ENCODE measurements at places on chromosomes 7 and 10.

DNA sequence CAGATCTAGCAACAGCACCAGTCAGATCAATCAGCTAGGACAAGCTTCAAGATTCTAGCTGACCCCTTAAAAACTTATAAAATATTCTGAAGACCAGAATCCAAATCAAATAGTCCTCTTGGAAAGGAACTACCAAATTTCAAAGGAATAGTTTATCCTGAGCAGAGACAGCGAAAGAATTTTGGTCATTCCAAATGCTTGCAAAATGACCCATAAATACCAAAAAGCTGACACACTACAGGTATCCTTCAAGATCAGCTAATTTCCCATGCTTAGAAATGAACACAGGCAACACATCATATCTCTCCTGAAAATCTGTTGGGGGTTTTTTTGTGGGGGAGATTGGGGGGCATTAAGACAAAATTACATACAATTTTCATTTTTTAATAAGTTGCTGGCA, 78.8 kb downstream of the PDSS1 start:
- DNase-seq: no peak

GRCh38 chr7:47640265-47640664, 58.4 kb upstream of the TNS3 start:
- DNase-seq: no peak

DNA sequence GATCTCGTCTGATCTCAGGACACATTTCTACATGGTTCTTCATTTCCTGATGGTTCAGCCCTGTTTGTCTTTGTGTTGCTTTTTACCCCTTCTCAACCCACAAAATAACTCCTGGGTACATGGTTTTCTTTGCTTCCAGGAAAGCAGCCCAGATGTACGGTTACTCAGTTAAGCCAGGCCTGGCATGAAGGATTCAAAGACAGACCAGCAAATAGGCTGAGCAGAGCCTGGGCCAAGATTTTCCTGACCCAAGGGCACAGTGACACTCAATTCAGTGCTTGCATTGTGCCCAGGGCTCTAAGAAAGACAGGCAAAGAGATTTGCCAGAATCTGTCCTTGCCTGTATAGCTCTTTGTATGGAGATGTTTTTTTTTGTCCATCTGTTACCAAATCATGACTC, 340.8 kb upstream of the KIAA1217 start:
- DNase-seq: no peak

DNA sequence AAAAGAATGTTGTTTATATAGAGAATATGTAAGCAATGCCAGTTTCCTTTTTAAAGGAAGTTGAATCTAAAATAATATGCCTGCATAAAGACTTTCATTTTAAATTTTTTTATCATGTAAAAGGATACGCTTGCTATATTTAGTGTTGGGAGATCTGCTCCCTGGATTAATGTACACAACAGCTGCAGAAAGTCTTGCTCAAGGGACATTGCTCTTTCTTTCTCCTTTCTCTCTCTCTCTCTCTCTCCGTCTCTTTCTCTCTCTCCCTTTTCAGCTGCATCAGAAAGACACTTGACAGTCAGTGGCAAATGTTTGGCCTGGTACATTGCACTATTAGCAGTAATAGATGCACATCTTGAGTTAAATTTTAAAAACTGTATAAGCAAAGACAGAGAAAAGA, 739 bp downstream of the MYPN start:
- DNase-seq: no peak

DNA sequence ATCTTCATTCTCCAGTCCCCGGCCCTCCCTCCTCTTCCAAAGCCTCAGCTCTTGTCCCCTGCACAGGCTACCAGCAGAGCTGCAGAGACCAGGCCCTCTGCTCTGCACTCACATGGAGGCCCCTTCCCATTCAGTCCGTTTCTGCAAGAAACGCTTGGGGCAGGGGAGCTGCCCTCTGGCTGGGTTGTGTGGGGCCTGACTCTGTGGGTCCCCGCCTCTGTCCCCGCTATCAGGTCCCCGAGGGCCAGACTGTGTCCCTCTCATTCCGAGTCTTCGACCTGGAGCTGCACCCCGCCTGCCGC, 1.5 kb downstream of the PCOLCE start:
- no peak for DNase-seq

GRCh38 chr7:149625947-149626392, 128.4 kb upstream of the ZNF746 start:
- DNase-seq: no peak

- no peak for DNase-seq
These were observed 51.0 kb upstream of the OSBPL3 start for GRCh38 chr7:25031007-25031406.

DNA sequence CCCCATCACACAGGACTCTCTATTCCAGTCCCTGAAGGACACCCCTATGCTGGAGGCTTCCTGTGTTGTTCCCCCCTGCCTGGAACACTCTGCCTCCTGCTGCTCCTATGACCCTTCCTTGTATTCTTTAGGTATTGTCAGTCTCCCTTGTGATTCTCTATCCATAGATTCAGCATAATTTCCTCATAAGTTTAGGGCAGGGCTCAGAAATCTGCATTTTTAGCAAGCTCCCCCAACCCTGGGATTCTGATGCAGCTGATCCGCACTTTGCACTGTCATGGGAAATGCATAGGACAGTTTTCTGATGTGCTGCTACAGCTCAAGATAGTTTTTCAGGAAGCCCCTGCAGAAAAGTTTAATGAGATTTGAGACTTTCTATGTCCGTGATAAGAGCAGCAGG, 79.9 kb downstream of the ADRA2A start:
- no peak for DNase-seq

- no peak for DNase-seq
These were observed 141.4 kb downstream of the LSMEM1 start for GRCh38 chr7:112622159-112622715.

- no peak for DNase-seq
These were observed 15.6 kb upstream of the TEX36 start for GRCh38 chr10:125698481-125698998.

GRCh38 chr10:31832261-31832660, 96.4 kb downstream of the ARHGAP12 start:
- no peak for DNase-seq

GRCh38 chr7:114851406-114852061, 70.4 kb upstream of the MDFIC start:
- DNase-seq: no peak

- DNase-seq: no peak
These were observed 830.4 kb upstream of the COBL start for GRCh38 chr7:52146871-52147634.

- no peak for DNase-seq
These were observed 195.1 kb upstream of the AUTS2 start for GRCh38 chr7:69403169-69403568.

- no peak for DNase-seq
These were observed 49.4 kb downstream of the AKR1D1 start for GRCh38 chr7:138125598-138126111.

DNA sequence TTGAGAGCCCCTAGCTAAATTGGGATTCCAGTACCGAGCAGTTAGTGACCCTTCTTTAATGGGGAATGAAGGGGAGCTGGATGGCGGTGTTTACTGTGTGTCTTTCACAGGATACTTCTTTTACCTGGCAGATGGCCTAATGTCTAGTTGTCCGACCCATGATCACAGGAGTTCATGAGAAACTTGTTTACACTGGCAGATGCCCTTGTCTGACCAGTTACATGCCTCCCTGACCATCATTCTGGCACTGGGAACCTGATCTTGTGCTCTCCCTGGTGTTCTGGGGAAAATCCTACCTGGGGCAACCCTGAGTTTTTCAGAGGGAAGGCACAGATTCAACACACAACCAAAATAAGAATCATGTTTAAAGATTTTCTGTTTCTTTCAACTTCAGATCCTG, 120.1 kb upstream of the SLC13A1 start:
- no peak for DNase-seq

DNA sequence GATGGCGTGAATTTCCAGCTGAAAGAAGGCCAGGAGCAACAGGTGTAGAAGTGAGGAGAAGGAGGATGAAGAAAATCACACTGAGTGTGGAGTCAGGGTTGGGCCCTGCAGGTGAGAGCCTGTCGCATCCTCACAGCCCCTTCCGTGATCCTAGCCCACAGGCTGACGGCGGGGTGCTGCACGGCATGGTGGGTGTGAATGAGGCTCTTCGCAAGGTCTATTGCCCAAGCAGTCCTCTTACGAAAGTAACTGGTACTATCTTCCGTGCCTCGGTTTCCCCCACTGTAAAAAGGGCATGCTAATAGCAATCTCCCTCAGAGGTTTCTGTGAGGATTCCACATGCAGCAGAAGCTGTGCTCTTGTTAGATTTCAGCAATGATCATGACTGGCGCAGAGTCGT, 129.9 kb upstream of the TNS3 start:
- DNase-seq: no peak

GRCh38 chr10:97764519-97764931, 7.3 kb downstream of the SFRP5 start:
- DNase-seq: no peak

- no peak for DNase-seq
These were observed 214.6 kb upstream of the TMEM72 start for GRCh38 chr10:44696496-44696895.

DNA sequence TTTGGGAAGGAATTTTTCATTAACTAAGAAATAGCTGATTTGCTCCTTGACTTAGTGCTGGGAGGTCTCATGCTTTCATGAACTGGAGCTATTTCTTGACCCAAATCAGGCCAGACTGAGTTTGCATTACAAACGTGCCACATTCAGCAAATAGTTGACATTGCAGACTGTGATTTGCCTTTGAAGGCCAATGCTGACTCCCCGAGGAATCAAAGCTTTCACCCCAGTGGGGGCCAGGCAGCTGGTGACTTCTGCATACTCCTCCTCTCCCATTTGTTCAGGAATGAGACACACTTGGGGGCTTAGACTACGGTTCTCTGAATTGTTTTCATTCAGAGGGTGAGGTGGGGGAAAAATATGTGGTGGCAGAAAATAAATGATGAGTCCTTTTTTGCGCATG, 111.0 kb upstream of the JAZF1 start:
- DNase-seq: no peak

DNA sequence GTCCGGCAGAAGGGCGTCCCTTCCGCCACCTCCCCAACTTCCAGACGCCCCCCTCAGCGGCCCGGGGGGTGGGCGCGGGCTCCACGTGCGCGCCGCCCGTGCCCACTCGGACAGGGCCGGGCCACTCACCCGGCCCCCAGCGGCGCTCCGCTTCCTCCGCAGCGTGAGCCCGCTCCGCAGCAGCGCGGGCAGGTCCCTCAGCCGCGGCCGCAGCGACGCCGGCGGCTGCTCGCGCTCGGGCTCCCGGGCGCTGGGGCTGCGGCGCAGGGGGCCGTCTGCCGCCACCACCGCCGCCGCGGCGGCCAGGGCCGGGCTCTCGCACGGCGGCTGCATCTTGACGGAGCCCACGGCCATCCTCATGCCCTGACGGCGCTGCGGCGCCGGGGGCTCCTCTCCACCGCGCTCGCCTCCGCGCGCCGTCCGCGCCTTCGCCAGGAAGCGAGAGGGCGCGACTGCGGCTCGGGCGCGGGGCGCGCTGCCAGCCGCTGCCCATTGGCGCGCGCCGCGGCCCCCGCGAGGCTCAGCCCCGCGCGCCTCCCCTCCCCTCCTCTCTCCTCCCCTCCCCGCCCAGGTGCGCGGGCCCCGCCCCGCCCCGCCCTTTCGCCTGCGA, at the start of gene RAPGEF5:
Gene RAPGEF5, minus strand, starts transcription at position 454 of the 610 bp plus-strand sequence. Its CDS starts 94 bp downstream, at position 360.
- DNase-seq: no peak

DNA sequence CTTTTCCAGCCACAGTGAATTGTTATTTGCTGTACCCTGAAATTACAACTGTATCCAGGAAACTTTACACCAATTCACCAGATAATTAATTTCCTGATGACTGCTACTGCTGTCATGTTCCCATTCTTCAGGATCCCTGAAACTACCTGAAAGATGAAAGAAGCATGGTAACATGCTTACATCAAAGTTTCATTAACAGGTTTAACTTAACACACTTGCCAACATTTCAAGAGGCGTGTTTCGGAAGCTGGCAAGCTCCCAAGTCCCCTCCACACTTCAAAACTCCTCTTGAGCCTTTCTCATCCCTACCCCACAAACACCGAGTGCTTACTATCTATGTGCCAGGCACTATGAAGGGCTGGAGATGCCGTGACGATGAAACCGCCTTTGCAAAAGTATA, 88.6 kb downstream of the MPP7 start:
- DNase-seq: no peak

DNA sequence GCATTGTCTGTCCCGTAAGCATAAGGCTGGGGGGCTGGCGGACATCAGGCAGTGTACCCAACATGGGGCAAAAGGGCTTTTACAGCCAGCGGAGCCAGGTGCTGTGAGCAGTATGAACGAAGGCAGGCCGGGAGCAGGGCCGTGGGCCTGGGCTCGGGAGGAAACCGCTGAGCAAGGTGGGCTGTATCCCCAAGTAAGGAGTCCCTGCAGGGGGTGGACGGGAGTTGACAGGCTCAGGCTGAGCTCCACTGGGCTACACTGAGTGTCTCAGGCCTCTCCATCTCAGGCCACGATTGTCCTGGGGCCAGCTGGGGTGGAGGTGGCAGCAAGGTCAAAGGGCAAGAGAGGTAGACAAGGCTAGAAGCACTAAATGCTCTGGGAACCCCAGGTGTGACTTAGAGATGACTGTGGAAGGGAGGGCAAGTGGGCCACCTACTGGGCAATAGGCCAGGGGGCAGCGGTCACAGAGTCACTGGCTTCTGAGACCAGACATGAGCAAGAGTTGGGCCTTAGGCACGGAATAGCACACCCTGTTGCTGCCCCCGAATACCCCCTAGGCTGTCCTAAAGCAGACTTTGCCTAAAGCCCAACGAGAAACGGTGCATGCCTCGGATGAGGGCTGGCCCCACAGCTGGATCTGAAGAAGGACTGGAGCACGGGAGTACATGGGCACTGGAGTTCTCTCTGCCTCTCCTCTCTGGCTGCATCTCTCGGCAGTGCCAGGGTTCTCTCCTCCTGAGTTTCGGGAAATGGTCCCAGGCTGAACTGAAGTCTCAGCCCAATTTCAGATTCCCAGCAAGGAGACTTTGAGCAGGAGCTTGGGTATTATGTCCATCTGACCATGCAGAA, 10.8 kb upstream of the RAMP3 start:
- DNase-seq: no peak

- no peak for DNase-seq
These were observed 84.7 kb upstream of the GPR141 start for GRCh38 chr7:37598824-37599223.

GRCh38 chr10:124646483-124647352, 97.5 kb downstream of the FAM53B start:
- no peak for DNase-seq

- no peak for DNase-seq
These were observed 29.4 kb downstream of the LSMEM1 start for GRCh38 chr7:112510001-112510742.

GRCh38 chr7:38481401-38481800, 149.8 kb downstream of the AMPH start:
- no peak for DNase-seq

- DNase-seq: no peak
These were observed 227.0 kb downstream of the RPS24 start for GRCh38 chr10:78260680-78261079.
